ENCODE measurements at places on chromosomes 12 and 14.

DNA sequence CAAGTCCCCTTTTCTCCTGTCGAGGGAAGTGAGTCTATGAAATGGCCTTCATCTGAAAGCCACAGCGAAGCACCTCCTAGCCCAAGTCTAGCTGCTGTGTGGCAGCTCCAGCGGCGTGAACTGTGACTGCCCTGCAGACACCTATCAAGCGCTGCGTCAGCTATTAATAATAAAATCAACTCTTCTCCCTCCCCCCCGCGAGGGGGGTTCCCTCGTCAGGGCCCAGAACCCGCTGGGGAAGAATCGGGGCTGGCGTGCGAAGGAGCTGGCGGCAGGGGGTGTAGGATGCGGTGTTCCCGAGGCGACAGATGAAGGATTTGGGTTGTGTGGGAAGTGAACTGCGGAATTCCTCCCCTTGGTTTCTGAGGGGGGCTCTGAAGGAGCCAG lies 662 bp upstream of the ATP2A2 start:
- no peak for DNase-seq

GRCh38 chr12:128421375-128421774 lies 154.4 kb downstream of the TMEM132C start:
- no peak for DNase-seq

GRCh38 chr12:88111074-88111652 lies 30.7 kb downstream of the CEP290 start:
- DNase-seq = peak; percentile 40

GRCh38 chr12:66959276-66959675 lies 280.4 kb upstream of the GRIP1 start:
- no peak for DNase-seq

GRCh38 chr14:35384455-35385041 lies 20.0 kb downstream of the NFKBIA start:
- DNase-seq = peak; percentile 94

GRCh38 chr14:44803239-44803905 lies 158.4 kb downstream of the KLHL28 start:
- peak; percentile 48 for DNase-seq

GRCh38 chr14:92507174-92507768 lies 6.3 kb upstream of the RIN3 start:
- DNase-seq = no peak

- peak; percentile 88 for DNase-seq
Measured at GRCh38 chr14:75401361-75401760, 26.5 kb upstream of the JDP2 start.

GRCh38 chr14:63204407-63205043 lies at the start of gene RHOJ:
Gene RHOJ, plus strand, starts transcription at chr14:63204443. Its CDS starts 427 bp downstream, at chr14:63204870.
- DNase-seq = no peak

GRCh38 chr12:49974677-49975317 lies 2.0 kb downstream of the AQP6 start:
- DNase-seq = no peak

- DNase-seq = no peak
Measured at GRCh38 chr14:87630846-87631245, 362.1 kb downstream of the GALC start.

DNA sequence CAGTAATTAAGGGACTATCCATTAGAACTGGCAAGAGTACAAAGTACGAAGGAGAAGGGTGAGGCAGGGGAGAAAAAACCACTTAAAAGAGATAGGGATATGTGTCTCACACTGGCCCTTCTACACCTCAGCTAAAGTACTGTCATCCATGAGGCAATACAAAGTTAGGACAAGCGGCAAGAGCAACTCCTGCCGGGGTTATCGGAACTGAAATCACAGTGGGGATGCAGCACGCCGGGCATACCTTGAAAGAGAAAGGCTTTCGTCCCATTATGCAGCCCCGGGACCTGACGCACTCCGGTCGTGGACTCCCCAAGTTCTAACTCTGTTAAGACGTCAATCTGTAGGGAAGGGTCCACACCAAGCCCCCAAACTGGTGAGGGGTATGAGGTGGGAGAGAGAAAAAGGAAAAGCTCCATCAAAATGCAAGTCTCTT lies 1.1 kb downstream of the NELL2 start:
- DNase-seq = no peak
